Fibroblast of mammary gland (primary cell): ENCODE measurements at places on chromosomes 6 and 20.

DNA sequence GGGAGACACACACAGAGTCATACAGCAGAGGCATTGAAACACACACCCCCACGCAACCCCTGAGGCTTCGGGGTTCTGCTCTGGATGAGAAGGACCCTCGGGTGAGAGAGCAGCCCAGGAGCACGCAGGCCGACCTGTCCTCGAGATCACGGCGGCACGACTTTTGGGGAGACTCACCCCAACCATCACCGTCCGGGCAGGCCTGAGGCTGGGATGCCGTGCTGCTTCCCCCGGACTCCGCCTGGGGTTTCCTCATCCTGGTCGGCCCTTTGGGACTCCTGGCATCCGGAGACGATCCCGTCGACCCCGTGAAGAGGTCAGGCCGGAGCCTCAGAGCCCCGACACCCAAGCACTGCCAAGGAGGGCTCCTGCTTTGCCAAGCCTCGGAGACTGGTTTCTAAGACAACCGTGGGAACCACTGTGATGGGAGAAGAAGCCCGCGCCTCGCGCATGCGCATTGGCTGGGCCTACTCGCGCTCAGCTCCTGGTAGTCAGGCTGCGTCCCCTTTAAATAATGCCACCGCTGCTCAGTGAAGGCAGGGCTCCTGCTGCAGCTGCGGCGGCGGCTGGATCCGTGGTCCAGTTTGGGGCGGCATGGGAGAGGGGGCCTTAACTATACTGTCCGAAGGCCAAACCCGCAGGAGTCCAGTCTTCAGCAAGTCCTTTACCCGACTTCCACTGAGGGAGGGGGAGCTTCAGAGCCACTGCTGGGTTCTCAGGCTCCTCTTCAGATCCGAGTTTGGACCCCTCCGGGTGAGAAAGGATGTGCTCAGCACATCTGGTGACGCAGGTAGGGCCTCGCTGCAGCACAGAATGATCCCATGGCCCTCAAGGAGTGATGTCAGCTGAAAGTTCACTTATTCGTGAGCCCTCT lies 171.4 kb upstream of the ZNF337 start:
- DNase-seq = peak; percentile 71

- no peak for DNase-seq
These were observed 287.0 kb upstream of the SUPT3H start for GRCh38 chr6:45664707-45665106.

GRCh38 chr6:104789770-104790190 lies 69.9 kb downstream of the HACE1 start:
- peak; percentile 46 for DNase-seq

DNA sequence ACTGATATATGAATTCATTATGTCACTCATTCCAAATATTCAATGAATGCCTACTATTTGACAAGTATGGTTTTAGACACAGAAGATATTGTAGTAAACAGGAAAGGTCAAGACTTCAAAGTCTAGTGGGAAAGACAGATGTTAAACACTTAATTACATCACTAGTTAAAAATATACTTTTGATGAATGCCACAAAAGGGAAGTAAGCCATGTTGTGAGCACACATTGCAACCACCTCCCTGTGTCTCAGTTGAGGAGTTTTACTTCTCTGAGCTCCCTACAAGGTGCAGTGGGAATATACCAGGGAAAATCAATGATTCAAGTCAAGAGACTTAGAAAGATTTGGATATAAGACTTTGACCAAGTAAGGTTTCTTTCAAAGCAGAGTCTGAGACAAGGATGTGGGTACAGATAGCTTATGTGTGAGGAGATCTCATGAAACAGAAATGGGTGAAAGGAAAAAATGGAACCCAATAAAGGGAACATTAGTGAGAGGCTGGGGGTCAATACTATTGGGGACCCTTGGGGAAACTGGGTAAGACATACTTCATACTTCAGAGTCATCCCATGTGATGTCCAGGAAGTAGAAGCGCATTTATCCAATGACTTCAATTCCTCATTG lies 503.7 kb downstream of the KIF16B start:
- DNase-seq = no peak

GRCh38 chr6:126033696-126034095 lies 47.4 kb downstream of the TRMT11 start:
- peak; percentile 92 for DNase-seq

GRCh38 chr6:40342723-40343122 lies 244.4 kb downstream of the LRFN2 start:
- no peak for DNase-seq

DNA sequence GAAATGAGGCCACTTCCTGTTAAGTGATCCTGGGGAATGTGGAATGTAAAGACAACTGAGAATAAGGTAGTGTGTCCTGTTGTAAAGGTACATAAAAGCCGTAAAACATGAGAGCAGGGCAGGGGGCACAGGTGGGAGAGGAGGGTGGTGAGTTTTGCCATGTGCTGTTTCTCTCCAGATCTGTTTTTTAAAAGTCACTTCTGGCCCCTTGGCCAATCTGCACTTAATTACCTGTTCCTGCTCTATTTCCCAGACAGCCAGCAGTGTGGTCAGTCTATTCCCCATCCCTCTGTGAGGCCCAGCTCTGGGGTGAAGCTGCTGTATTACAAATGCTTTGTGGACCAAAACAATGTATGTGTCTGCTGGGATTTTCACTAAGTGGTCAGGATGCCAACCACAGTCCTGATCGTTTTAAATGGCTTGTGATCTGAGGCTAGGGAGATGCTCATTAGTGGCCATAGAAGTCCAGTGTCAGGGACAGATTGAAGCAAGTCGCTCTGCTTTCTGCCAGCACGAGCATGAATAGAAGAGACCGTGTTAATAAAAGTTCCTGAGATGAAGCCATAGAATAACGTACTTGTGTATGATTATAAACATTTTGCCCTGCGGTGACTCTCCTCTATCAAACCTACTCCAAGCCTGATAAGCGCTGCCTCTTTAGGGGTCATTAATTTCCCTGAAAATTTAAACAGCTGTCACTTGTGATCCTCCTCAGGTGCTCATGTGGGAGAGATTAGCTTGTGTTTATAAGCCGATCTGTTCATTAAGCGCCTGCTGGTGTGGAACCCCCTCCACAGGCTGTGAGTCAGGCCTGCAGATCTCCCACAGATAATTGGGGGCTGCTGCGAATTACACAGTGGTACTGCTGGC lies 111.8 kb upstream of the CENPW start:
- no peak for DNase-seq

- DNase-seq = no peak
These were observed 258.9 kb upstream of the TCF21 start for GRCh38 chr6:133629970-133630369.

DNA sequence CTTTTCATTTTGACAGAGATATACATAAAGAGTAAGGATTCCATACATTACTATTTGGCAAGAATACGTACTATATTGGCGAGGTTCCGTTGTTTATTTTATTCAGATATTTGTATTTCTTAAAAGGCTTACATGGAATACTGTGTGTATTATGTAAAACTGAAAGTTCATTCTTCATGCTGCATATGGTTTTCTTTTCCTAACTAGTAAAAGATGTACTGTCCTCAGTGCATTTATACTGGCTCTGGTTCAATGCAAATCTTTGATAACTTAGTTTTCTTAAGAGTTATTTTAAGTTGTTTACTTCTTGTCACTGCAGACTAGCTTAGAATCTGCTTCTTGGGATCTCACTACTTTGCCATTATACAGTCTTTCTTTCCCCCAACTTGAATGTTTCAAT lies 42.0 kb downstream of the ADGRB3 start:
- no peak for DNase-seq

DNA sequence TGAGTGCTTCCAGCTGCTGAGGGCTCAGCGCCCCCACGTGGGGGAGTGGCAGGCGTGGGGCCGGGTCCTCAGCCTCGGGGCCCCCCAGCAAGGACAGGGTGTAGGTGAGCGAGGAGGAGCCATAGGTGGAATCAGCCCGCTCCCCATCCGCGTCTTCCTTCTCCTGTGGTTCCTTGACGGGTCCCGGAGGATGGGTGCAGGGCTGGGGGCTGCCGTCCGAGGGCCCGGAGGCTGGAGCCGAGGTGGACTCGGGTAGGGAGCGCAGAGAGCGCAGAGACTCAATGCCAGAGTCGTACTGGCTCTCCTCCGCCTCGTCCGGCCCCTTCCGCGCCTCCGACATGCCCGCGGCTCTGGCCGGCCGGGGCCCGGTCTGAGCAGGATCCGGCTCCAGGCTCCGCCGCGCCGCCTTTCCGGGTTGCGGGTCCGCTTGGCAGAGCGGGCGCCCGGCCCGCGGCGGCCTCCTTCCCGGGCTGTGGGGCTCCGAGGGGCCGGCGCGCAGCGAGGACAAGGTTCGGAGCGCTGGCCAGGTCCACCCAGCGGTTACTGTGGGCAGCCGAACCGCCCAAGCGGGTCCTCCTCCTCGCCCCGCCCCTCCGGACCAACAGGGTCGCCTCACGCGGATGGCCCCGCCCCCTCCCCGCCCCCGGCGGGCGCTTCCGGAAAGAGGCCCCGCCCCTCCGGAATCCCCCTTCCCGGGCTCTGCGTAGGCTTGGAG lies at the start of gene NFKBIE:
Gene NFKBIE (minus strand): TSS at position 545 of the 715 bp plus-strand sequence. CDS start 205 bp downstream, at position 340.
- peak; percentile 88 for DNase-seq

GRCh38 chr6:163348789-163349680 lies 65.5 kb upstream of the QKI start:
- no peak for DNase-seq

GRCh38 chr20:6764619-6765018 lies 2.9 kb upstream of the BMP2 start:
- no peak for DNase-seq

DNA sequence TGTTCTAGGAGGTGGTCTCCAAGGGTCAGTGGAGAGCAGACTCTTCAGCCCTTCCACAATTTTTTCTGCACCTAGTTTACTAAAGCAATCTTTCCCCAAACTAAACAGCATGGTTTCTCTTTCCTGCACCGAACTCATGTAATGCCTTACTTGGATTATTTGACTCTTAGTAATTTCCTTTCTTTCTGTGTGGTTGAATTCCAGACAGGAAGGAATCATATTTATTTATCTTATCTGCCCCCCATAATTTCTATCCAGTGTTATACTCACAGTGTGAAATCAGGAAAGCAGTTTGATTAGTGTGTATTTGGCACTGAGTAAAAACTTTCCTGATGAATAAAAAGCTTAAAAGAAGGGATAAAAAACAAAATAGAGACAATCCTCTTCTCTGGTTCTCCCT lies 140.3 kb upstream of the STMND1 start:
- no peak for DNase-seq

DNA sequence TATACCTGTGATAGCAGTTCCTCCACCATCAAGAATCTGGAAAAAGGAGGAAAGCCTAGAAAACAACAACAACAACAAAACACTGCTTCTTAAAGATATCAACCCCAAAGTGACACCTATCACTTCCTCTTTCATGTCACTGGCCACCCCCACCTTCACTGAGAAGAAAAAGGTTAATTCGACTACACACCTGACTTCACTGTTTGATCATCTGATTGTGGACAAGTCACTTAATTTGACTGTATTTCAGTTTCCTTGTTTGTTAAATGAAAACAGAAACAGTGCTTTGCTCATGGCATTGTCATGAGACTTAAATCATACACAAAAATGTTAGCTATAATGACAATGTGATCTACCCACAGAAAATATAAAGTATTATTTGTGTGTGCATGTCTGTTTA lies 280.6 kb upstream of the SULF2 start:
- no peak for DNase-seq

- peak; percentile 97 for DNase-seq
These were observed 7.8 kb upstream of the MRS2 start for GRCh38 chr6:24394780-24395437.

GRCh38 chr6:128033156-128033555 lies 132.3 kb upstream of the THEMIS start:
- DNase-seq = no peak

- DNase-seq = peak; percentile 34
These were observed 125.7 kb upstream of the PHACTR1 start for GRCh38 chr6:12590901-12591300.

- DNase-seq = no peak
These were observed 107.9 kb downstream of the EPM2A start for GRCh38 chr6:145627451-145627850.

GRCh38 chr6:73637404-73637803 lies 16.4 kb downstream of the SLC17A5 start:
- DNase-seq = no peak

DNA sequence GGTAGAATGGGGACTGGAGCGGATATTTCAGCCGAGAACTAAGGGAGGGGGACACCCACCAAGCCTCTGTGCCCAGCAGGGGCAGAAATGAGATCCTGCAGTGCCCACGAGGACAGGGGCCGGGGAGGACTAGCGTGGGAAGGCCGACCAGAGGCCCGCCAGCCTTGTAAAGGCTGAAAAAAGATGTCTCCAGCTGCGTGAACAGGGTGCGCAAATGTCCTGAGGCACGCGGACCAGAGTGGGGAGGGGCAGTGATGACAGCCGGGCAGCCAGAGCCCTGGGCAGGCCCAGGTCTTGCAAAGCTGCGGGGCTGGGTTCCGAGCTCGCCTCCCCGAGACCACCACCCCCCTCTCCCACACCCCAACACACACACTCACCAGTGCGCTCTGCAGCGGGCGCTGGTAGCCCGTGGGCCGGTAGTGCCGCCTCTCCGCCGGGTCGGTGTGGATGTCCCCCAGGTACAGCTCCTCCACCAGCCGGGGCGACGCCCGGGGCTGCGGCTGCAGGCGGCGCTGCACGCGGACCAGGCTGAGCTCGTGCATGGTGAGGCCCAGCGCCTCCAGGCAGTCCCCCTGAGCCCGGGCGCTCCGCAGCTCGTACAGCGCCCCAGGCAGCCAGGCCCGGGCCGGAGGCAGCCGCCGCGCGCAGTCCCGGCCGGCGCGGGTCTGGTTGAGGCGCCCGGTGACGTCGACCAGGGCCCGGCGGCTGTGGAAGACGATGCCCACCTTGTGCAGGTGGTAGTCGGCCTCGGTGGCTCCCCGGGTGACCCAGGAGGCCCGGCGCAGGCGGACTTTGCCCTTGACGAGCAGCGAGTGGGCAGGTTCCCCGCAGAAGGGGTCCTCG lies 48.2 kb downstream of the APCDD1L start:
- no peak for DNase-seq

GRCh38 chr20:14919501-14920081 lies 582.2 kb upstream of the FLRT3 start:
- peak; percentile 39 for DNase-seq

DNA sequence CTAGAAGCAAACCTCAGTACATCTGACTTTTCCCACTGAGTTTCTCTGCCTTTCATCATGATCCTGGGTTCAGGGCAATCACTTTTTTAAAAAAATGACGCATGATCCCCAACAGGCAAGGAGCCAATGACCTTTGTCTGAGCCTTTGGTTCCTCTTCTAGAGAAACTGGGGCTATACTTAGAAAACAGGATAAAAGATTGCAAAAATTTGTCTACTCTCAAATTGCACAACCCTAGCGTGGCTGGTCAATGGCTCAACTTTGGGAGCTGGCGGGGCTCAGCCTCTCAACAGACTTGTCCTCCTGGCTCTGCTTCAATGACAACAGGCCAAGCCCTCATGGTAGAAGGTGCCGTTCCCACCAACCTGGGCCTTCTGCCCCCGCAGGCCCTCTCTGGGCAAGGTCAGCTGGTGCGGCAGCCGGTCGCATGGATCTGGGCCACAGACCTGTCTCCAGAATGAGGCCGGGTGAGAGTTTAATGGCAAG lies 48.7 kb downstream of the PDYN start:
- DNase-seq = peak; percentile 84
